Sigmoid colon (tissue), 7 donors: ENCODE measurements at places on chromosomes 2 and 18. TPM values are rescaled to one million over a fixed set of nuclear protein-coding genes. Genes with fewer than 3 reads are reported as not detected.

DNA sequence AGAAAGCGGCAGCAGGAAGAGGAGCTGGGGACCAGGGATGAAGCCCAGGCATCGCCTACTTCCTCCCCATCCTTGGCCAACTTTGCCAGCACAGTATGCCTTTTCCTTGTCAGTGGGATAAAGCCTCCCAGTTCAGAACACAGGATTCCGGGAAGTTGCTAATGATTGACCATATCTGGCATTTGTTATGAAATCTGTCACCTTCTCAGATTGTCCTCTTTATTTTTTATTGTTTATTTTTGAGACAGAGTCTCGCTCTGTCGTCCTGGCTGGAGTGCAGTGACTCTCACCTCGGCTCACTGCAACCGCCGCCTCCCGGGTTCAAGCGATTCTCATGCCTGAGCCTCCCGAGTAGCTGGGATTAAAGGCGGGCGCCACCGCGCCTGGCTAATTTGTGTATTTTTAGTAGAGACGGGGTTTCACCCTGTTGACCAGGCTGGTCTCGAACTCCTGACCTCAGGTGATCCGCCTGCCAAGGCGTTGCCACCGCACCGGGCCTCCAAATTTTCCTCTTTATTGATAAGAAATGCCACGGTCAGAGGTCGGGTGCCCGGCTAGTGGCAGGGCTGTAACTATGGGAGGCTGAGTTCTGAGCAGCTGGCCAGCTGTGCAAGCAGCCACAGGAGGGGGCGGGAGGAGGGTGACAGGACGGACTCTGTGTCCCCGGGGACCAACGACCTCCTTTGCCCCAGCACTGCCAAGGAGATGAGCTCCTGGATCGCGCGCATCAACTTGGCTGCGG, 24.4 kb downstream of the PSD4 start:
- H3K36me3 ChIP-seq: no peaks in the 10 kb centered on the region
- H3K27ac ChIP-seq: no peak overlapping the region
- H3K27me3 ChIP-seq: no peaks in the 10 kb centered on the region
- H3K4me3 ChIP-seq: peak overlapping the region; percentile 43
- DNase-seq: no peak

The EPAS1 gene
- total RNA-seq: 62.2 TPM

The EVX2 gene
- total RNA-seq: 1.2 TPM

The CRYGD gene
- total RNA-seq: not detected

- no peak for DNase-seq
- H3K27me3 ChIP-seq: no peaks in the 10 kb centered on the region
- no peak overlapping the region for H3K4me3 ChIP-seq
- H3K27ac ChIP-seq: no peak overlapping the region
Observed at GRCh38 chr2:10370895-10371294, 68.2 kb downstream of the HPCAL1 start.
